ENCODE measurements at places on chromosomes 12 and 14. TPM values are rescaled to one million over a fixed set of nuclear protein-coding genes. Genes with fewer than 3 reads are reported as not detected.

The SPRYD3 gene
- total RNA-seq: 21.8 TPM

The PRMT5 gene
- total RNA-seq: 91.6 TPM

The PNN gene
- 67.3 TPM for total RNA-seq

The TAS2R9 gene
- total RNA-seq: not detected

The SLC10A1 gene
- not detected for total RNA-seq

The SPIC gene
- not detected for total RNA-seq

The KRT85 gene
- not detected for total RNA-seq

The TMEM119 gene
- total RNA-seq: 1.8 TPM

The GLT8D2 gene
- 11.1 TPM for total RNA-seq

The PZP gene
- not detected for total RNA-seq

The KLRC2 gene
- total RNA-seq: 4.1 TPM

The GLIPR1L1 gene
- total RNA-seq: not detected

The DIO2 gene
- 4.7 TPM for total RNA-seq

The FBXO33 gene
- total RNA-seq: 10.9 TPM
